H1 (cell line): ENCODE measurements at places on chromosomes 12 and 14.

GRCh38 chr14:80572666-80573065 lies 361.4 kb upstream of the DIO2 start:
- DNase-seq, result no peak

GRCh38 chr12:94445662-94446061 lies 14.0 kb downstream of the CEP83 start:
- DNase-seq, result no peak

DNA sequence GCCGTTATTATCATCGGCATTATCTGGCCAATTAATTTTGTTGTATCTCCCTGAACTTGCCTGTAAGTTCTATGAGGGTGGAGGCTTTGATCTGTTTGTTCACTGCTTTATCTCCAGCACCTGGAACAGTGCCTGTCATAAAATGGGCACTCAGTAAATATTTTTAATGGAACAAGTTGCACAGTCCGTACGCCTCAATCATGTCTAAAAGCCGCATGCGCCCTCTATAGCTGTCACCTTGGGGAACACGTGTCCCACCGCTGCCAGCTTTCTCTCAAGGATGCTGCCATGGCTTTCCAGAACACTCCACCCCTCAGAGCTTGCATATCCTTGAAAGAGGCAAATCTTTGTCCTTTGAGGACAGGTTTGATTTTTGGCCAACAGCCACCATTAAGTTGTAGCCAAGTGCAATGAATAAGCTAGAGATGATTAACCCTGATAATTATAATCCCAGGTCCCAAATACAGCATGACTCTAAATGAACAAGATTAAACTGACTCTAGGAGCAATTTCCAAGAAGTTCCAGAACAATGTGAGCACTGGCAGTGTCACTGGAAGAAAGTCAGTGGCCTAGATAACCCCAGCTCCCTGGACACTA lies 55.1 kb downstream of the ERH start:
- DNase-seq, result no peak

GRCh38 chr14:74155287-74155686 lies 70.5 kb downstream of the LIN52 start:
- no peak for DNase-seq

DNA sequence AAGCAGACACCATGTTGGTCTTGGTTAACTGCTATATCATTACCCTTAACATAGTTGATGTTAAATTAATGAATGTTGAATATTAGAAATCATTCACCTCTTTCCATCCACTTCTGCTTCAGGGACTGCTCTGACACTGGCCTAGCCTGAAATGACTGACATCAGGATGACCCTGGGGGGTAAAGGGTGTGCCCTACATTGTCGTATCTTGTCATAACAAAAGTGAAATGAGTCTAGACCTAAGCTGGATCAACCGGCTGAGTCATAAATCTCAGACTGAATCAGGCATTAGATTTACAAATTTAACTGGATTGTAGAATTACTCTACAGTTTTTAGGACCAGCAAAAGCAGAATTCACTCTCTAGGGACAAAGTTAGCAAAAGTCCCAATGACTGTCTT lies 35.3 kb downstream of the KICS2 start:
- no peak for DNase-seq

GRCh38 chr14:50612806-50613205 lies 52.9 kb downstream of the ATL1 start:
- no peak for DNase-seq

DNA sequence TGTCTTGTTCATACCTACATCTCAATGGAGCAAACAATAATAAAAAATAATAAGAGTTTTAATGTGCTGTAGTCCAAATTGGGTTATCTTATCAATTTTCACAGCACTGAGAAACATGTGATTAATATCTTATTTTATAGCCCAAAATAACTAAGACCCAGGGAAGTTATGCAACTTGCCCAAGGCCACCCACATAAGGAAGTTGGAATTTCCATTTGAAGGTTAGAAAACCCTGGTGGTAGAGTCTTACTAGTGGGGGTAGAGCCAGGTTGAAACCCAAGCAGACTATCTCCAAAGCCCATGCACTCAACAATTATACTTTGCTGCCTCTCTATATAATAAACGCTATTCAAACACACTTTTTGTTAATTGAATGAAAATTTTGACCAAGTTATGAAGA lies 270.0 kb upstream of the CAND1 start:
- DNase-seq, result no peak

- no peak for DNase-seq
Measured at GRCh38 chr14:53346988-53347387, 193.9 kb upstream of the DDHD1 start.

DNA sequence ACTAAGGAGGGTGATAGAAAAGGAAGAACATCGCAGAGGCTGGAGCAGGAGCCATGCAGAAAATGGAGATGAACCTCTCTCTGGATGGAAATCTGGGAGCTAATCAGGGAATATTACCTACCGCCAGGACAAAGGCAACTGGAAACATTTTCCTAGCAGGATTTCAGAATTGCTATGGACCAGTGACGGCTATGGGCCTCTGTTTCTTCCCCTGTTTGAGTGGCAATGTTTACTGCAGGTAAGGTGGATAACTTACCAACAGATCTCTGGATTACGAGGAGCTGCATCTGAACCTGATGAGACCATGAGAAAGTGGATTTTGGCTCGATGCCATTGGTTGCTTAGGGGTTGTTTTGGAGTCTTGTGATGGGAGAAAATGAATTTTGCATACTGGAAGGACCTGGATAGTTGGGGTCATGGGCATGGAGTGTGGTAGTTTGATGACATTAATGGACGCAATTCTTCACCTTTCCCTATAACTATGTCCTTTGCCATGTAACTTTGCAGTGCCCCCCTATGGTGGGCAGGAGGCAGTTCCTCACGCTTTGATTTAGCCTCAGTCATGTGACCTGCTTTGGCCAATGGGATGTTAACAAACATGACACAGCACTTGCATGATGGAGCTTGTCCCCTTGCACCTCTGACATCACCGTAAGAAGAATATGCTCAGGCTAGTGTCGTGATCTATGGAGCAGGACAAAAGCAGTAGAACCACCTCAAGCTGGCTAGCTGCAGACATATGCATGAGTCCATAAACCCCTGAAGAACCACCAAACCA lies 51.1 kb downstream of the CALM1 start:
- no peak for DNase-seq

DNA sequence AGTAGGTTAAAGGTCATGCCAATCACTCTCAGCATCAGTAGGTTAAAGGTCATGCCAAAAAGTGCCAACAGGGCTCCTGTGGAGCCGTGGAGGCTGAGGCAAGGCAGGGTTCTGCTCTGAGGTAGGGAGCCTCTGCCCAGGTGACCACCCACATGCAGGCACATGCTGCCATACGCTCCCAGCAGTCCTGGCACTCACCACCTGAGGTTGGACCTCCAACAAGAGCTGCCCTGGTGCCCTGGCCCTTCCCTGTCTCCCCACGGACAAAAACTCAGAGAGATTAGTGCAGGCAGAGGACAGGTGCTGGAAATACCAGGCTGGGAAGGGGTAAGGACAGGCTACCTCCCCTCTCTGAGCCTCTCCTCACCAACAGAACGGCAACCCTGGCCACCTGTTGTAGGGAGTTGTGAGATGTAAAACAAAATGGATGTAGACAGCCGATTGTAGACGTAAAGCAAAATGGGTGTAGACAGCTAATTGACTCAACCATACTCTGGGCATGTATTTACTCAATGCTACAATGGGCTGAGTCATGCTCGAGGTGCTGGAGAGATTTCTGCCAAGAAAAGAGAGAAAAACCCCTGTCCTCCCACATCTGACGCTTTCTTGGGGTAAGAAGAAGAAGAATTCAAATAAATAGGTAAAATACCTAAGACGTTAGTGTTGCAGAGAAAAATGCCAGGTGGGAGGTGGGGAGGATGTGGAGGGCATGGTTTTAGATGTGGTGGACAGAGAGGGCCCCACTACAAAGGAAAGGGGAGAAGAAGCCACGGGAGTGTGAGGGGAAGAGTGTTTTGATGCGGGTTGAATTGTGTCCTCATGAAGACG lies 32.4 kb downstream of the LTBP2 start:
- DNase-seq, result no peak

- DNase-seq, result no peak
Measured at GRCh38 chr14:74029136-74029535, 10.0 kb downstream of the BBOF1 start.

GRCh38 chr12:93587611-93588010 lies 15.1 kb downstream of the SOCS2 start:
- no peak for DNase-seq

DNA sequence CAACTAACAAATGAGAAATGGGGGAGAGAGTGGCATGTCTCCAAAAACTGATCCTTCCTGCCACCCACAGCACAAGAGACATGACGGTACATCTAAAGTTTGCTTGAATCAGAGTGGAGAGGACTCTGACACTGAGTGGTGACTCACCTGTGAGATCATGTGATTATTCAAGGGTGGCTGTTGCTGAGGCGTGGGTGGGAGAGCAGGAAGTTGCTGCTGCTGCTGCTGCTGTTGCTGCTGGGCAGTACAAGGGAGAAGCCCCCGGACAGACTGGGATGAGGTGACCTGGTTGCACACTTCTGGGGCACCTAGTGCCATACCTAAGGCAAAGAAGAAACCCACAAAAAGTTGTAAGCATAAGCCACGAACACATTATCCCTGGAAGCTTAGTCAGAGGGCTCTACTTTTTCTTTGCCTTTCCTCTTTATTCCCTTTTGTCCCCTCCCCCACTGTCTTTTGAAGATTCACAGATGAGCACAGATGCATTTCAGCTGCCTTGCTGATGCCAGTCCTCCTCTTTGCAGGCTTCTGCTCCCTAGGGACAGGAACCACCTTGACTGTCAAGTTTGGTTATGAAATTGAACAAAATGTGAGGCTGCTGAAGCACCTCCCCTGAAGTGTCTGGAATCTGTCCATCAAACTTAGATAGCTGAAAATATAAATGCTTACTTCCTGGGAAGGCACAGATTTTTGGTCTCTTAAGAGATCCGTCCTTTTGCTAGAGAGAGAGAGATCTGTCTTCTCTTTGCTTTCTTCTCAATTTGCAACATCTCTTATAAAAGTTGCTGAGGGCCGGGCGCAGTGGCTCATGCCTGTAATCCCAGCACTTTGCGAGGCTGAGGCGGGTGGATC lies 29.4 kb upstream of the STAC3 start:
- DNase-seq, result no peak

GRCh38 chr12:67701121-67701520 lies 52.6 kb downstream of the DYRK2 start:
- no peak for DNase-seq
